ENCODE measurements at places on chromosomes 1 and 21. TPM values are rescaled to one million over a fixed set of nuclear protein-coding genes. Genes with fewer than 3 reads are reported as not detected.

- no peak for DNase-seq
Measured at GRCh38 chr1:180156201-180156600, 1.5 kb downstream of the QSOX1 start.

DNA sequence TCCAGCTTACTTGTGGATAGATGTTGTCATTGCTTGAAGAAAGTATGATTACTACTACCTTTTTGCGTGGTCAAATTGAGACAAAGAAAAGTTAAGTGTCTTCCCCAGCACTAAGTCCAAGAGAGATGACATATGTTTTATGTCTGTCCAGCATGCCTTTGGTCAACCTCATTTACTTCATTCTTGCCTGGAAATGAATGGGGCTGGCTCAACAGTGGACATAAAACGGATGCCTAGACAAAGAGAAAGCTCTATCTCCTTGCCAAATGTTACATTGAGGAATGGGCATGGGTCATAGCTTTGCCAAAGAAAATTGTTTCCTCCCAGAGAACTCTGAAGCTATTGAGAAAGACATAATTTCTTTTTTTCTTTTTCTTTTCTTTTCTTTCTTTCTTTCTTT, 82.4 kb upstream of the PLPPR4 start:
- DNase-seq: no peak

The MATN1 gene
- 1.2 TPM for polyA plus RNA-seq

The RIMKLA gene
- 0.67 TPM for polyA plus RNA-seq

Data from muscle of arm (tissue), 14 donors.